ENCODE measurements at places on chromosomes 1 and 21.

DNA sequence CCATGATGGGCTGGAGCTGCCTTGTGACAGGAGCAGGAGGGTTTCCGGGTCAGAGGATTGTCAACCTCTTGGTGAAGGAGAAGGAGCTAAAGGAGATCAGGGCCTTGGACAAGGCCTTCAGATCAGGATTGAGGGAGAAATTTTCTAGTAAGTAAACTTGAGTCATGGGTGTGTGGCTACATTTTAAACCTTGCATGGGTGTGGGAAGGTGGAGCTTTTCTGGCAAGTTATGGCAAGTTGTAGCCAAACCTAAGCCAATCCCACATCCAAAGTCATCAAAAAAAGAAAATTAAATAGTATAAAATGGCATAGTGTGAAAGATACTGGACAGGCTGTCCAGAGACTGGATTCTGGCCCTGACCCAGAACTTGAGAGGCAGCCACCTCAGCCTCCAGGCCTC, 39.8 kb upstream of the HSD3B1 start:
- no peak for DNase-seq

- DNase-seq = peak; percentile 25
These were observed 75.6 kb downstream of the PIGK start for GRCh38 chr1:77143529-77144121.

DNA sequence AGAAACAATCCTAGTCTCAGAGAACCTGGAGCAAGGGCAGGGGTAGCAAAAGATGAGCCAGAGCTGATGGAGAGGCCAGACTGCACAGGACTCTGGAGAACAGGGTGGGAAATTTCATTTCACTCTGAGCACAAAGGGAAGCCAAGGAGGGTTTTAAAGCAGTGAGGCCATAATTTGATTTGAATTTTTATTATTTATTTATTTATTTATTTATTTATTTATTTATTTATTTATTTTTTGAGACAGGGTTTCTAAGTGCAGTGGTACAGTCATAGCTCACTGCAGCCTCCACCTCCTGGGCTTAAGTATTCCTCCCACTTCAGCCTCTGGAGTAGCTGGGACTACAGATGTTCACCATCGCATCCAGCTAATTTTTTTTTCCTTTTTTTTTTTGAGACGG, 45.1 kb downstream of the MT1HL1 start:
- no peak for DNase-seq

- no peak for DNase-seq
These were observed 163.0 kb upstream of the KAZN start for GRCh38 chr1:14435368-14436023.

- no peak for DNase-seq
These were observed 104.2 kb upstream of the CASZ1 start for GRCh38 chr1:10900691-10901090.

- DNase-seq = peak; percentile 79
These were observed 34.9 kb upstream of the SCYL3 start for GRCh38 chr1:169928438-169929209.

DNA sequence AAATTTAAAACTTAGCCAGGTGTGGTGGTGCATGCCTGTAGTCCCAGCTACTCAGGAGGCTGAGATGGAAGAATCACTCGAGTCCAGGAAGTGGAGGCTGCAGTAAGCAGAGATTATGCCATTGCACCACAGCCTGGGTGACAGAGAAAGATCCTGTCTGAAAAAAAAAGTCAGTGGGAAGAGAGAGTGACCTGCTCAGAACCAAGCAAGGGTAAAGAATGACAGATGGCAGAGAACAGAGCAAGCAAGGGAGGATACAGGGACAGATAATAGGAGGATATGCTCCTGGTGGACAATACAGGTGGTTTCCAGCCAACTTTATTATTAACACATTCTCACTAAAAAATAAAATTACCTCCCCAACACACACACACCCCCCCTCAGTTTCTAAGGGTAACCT, 4.6 kb upstream of the TMEM51 start:
- DNase-seq = no peak

DNA sequence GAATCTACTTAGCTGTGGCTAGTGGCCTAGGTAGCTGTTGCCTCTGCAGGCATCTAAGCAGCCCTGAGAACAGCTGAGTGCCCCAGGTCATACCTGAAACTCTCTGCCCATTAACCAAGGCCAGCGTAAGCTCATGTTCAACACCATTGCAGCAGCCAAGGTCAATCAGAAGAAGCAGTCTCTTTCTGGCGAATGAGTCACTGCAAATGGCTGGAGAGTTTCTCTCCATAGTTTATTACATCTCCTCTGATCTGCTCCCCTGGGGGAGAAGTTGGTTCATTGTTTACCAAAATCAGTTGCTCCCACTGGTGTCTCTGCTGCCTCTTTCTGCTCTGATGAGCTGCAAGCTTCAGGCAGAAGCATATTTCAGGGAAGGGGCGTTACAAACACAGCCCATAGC, 6.9 kb upstream of the BCL9 start:
- no peak for DNase-seq

DNA sequence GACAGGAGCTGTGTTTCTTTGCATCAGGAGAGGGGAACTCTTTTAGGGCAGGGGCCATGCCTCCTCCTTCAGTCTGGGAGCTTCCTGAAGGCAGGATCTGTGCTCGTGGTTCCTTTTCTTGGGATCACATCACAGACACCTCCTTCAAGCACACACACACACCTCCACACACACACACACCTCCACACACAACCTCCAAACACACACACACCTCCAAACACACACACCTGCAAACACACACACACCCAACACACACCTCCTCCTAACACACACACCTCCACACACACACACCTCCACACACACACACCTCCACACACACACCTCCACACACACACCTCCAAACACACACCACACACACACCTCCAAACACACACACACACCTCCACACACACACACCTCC, 10.5 kb downstream of the LGR6 start:
- no peak for DNase-seq

- no peak for DNase-seq
These were observed 42.3 kb upstream of the NFASC start for GRCh38 chr1:204828352-204828850.

GRCh38 chr1:4781646-4782045, 127.2 kb downstream of the AJAP1 start:
- no peak for DNase-seq

DNA sequence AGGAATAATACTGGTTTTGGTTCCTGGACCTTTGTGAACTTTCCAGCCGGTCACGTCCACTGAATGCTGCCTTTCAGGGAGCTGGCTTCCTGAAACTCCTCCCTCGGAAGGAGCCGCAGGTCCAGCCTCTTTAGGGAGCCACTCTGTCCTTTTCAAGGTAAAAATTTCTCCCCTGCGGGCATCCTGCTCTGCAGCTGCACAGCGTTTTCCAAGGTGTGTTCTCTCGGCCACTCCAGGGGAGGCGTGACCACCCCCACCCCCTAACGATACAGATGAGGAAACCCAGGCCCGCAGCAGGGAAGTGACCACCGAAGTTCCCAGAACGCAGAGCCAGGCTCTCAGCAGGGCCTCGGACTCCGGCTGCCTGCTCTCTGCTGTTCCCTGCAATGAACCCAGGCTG, 21.5 kb downstream of the PADI2 start:
- no peak for DNase-seq

DNA sequence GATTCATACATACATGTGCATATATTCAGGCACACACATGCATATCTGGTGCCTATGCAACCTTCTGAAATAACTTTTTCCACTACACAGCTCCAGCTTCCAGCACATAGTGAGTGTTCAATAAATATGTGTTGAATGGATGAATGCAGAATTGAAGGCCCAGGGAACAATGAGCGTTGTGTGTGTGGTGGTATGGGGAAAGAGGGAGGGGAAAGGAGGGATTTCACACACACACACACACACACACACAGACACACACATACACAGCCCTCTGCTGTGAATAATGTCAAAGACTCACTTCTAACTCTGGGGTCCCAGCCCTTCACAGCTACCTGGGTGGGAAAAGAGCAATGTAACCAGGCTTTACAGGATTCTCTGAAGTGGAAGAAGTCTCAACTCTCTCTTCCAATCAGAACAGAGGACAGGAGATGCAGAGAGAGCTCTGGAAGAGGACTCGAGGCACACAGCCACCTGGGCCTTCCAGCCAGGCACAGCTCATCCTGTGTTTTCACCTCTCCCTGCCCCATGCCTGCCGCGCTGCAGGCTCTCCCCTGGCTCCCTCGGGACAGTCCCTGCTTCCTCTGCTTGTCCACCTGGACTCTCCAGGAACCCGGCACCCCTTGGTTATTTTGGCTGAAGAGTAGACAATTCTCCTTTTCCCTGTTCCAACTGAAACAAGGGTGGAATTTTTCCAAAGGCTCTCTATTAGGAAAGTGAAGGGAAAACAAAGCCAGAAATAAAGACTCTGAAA, 5.4 kb upstream of the IGSF8 start:
- no peak for DNase-seq

GRCh38 chr1:18653916-18654315, 23.3 kb downstream of the PAX7 start:
- no peak for DNase-seq

GRCh38 chr1:27161594-27161993, 6.7 kb upstream of the SLC9A1 start:
- peak; percentile 40 for DNase-seq

DNA sequence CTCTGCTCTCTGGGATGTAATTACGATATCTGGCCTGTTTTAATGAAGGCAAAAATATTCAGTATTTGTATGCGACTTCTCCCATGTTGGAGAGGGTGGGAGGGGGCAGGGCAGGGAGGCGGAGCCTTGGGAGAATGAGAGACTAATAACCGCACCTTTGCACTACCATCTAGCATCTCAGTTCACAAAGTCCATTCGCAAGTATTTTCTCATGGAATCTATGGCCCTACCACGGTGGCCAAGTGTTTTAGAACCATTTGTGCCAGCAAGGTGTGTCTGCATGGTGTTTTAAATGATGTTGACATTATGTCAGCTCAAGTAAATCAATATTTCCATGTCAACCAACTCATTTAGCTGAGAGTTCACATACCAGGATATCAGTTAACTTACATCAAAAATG, 14.3 kb upstream of the BLACAT1 start:
- DNase-seq = no peak

- no peak for DNase-seq
These were observed 9.1 kb downstream of the AHDC1 start for GRCh38 chr1:27594564-27595510.

GRCh38 chr1:22291494-22291893, 148.6 kb upstream of the WNT4 start:
- DNase-seq = no peak

DNA sequence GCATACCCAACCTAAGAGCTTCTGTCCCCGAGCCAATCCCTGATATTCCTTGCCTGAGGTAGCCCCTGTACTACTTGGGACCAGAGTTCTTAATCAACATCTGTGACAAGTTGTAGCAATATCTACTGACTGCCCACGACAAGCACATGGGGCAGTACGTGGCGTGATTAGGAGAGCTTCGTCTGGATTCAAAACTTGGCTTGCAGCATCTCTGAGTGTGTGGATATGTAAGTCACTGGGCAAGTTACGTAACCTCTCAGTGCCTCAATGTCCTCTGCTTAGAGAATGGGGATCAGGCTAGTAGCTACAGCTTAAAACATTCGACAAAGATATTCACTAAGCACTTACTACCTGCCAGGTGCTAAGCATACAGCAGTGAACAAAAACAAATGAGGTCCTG, 5.0 kb downstream of the HSPG2 start:
- no peak for DNase-seq

DNA sequence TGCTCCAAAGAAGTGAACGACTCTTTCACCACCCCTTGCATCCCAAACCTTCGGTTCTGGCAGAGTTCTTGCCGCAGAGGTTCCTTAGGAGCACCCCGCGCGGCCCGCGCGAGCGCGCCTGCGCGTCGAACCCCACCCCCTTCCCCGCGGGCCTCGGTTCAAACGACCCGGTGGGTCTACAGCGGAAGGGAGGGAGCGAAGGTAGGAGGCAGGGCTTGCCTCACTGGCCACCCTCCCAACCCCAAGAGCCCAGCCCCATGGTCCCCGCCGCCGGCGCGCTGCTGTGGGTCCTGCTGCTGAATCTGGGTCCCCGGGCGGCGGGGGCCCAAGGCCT, at the start of gene C1orf56:
Gene C1orf56, plus strand, starts transcription at position 161 of the 334 bp plus-strand sequence. Its CDS starts 97 bp downstream, at position 258.
- peak; percentile 51 for DNase-seq

DNA sequence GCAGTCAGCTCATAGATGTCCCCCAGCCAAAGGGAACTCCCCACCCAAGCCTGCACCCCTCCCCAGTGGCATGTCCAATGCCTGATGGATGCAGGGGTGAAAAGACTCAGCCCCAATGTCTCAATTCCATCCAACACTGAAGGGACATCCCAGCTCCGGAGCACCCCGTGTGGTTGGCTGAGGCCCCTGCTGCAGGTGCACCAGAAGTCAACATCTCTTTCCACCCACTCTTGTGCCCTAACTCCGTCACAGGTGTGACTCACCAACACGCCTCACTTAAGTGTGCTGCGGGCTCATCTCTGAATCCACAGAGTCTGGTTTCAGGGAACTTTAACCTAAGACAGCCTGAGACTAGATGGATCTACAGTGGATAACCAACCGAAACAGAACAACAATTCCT, 40.9 kb upstream of the ZBTB18 start:
- DNase-seq = peak; percentile 26

DNA sequence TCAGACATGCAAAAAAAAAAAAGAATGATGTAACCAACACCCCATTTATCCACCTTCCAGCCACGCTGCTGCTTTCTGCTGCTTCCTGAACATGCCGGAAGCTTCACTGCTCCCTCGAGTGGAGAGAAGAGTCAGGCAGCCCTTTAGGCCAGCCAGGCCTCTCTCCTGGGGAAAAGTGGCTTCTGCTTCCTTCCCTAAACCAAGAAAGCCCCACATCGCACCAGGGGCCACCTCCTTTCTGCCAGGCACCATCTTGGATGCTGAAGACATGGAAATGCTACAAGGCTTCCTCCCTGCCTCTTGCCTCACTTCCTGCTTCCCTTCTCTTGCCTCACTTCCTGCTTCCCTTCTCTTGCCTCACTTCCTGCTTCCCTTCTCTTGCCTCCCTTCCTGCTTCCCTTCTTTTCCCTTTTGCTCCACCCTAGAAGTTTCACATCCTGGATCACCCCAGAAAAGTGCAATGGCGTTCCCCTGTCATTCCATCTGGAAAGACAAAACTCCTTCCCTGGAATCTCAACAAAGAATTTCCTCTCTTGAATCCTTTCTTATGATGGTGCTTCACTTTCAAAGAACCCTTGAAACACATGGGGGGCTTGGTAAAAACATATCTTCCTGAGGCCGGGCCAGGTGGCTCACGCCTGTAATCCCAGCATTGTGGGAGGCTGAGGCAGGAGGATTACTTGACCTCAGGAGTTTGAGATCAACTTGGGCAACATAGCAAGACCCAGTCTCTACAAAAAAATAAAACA, 18.7 kb downstream of the TNFRSF8 start:
- DNase-seq = no peak
